ENCODE measurements at places on chromosomes 2 and 18.

DNA sequence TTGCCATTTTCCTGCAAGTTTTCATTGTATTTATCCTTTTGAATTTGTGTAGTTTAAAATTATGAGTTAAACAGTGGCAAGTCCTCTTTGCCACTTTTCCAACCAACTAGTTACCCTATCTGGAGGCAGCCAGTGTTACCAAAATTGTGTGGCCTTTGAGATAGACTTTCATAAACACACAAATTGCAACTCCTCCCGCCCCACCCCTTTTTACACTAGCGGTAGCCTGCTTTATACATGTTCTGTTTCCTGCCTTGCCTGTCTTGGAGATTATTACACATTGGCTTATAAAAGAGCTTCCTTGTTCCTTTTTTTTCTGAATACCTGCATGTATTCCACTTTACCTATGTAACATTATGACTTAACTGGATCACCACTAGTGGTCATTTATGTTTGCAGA is 56.5 kb downstream of the RPIA start:
- no peak for DNase-seq

- no peak for DNase-seq
Measured at GRCh38 chr2:236639461-236640235, 70.0 kb downstream of the ACKR3 start.

- no peak for DNase-seq
Measured at GRCh38 chr2:100504542-100504941, 34.3 kb downstream of the NMS start.

DNA sequence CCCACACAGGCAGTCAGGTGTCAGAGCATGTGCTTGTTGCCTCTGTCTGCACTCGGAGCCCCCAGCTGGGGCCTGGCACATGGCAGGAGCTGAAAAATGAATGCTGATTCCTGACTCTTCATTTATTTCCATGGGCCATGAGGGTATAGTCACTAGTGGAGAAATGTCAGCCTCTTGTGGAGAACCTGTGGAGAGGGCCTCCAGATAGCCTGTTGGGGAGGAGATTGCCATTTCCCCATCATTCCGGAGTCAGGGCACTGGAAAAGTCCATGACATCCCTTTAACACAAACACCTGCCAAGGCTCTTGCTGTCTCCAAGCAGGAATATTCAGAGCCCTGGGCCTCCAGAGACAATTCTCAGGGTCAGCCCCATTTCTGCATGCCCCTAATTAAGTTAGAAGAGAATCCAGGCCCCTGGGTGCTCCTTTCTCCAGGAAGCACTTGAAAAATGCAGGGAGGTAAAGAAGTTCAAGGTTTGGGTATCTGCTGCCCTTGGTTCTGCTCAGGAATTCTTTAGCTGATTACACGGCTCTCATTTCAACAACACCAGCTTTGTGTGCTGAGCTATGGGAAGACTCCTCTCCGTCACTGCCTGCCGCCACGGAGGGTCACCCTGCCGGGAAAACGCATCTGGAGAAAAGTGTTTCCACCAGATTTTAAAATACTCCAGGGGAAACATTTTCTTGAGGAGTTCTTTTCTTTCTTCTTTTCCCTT is 311.3 kb downstream of the MYCN start:
- DNase-seq: no peak
